ENCODE measurements at places on chromosomes 1 and 21.
A peak's percentile ranks its signal among the peaks of the same experiment; 100 is the strongest.

DNA sequence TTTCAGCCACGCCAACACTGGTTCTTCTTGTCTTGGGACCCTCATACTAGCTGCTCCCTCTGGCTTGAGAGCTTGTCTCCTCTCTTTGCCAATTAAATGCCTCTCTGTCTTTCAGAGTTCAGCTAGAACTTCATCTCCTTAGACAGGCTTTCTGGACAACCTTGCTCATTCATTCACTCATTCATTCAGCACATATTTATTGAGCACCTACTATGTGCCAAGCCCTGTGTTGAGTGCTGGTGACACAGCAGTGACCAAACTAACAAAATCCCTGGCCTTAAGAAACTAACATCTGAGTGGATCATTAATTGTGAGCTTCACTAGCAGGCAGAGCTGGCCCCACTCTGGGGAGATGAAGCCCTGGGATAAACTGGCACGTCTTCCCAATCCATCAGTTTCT lies 24.9 kb upstream of the CASZ1 start:
- no peak for DNase-seq

DNA sequence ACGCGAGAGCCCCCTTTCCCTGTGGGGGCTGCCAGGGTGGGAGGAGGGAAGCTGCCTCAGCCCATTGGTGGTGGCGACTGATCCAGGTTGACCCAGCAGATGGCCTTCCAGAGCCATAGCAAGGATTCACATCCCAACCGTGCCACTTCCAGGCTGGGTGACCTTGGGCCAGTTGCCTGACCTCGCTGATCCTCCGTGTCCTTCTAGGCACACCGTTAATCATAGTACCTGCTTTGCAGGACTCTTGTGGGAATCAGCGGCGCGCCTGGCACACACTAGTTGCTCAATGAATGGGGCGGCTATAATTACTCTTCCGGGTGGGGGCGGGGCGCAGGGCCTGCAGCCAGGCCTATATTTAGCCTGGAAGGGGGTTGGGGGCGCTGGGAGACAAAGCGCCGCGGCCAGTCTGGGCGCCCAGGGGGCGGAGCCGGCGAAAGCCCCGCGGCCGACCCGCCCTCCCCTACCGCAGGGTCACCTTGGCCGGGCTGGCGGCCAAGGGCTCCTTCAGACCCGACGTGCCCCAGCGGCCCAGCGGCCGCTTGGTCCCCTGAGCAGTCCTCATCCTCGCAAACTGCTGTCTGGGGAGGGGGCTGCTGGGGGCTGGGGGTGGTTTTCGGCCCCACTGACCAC lies 5.1 kb downstream of the HSPB7 start:
- peak; percentile 90 for DNase-seq

DNA sequence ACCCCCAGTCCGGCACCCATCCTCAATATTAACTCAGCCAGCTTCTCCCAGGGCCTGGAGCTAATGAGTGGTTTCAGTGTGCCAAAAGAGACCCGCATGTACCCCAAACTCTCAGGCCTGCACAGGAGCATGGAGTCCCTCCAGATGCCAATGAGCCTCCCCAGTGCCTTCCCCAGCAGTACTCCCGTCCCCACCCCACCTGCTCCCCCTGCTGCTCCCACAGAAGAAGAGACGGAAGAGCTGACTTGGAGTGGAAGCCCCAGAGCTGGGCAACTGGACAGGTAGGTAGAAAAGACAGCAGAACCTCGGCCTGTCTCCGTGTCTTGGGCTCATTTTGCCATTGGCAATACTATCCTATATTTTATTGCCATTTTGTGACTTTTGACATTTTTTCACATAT lies 45.4 kb upstream of the IPO9 start:
- DNase-seq = no peak

- no peak for DNase-seq
These were observed 35.5 kb upstream of the PARP1 start for GRCh38 chr1:226443439-226443838.

DNA sequence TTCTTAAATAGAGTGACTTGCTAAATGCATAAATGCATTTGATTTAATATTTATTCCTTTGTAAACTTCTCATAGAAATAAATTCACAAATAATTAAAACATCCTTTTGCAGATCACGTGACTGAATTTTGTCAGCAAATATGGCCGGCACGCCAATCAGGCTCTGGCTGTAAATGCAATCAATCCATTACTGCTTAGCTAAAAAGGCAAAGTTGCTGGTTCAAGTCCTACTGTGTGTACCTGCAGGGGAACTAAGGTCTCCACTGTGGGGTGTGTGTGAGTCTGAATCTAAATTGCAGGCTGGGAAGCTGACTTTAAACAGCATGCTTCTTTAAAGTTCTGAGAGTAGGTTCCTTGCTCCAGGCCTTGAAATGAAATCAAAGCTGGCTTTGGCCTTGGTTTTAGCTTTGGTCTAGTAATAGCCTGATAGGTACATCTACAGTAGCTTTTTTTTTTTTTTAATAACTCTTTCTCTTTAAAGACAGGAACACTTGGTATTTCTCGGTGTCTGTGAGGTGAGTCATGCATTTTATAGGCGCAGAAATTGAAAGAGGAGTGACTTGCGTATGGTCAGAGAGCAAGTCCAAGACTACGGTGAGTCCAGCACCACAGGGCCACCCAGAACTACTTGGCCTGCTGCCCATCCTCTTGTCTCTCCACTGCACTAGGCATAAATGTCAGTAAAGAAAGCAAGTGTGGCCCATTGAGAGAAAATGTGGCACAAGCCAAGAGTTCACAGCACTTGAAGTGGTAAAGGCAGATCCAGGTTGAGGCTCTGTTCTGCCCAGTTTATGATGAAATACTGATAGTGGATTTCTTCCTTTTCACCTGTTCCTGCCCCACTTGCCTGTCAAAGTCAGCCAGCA lies 36.2 kb upstream of the LYST start:
- DNase-seq = no peak

DNA sequence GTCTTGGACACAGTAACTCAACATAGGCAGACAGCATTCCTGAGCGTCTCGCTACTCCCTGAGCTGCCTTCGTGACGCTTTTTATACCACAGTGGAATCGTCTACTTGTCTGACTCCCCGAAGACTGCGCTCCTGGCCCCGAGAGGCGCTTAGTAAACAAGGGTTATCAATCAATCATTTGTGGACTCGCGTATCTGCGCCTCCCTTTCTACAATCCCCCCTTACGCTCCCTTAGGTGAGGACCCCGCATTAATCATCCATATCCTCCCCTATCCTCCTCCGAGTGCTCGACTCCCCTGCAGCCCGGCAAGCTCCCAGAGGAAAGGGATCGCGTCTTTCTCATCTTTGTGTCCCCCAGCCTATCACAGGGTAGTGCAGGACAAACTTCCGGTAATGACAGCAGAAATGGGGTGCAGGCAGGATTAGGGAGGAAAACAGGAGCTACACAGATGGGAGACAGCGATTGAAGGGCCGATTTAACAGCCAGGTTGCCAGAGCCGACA lies 522 bp downstream of the TMEM59 start:
- DNase-seq = peak; percentile 37

GRCh38 chr1:27357281-27358037 lies 9.3 kb downstream of the MAP3K6 start:
- peak; percentile 86 for DNase-seq

DNA sequence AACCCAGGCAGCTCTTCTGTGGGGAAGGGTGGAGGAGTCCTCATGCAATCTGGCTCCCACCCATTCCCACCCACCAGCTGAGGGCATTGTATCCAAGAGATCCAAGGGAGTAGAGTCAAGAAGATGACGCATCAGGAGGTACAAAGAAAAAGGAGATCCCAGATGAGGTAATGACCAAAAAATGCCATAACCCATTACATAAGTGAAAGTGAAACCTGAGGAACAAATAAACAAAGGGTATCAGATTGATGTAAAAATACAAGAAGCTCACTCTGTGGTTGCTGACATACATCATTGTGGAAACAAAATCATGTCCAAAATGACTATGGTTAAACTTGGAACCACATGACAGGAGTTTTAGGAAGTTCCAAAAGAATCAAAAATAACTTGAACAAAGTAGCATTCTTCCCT lies 42.5 kb downstream of the CCN1 start:
- DNase-seq = no peak

- DNase-seq = no peak
These were observed 3.5 kb downstream of the CELA2A start for GRCh38 chr1:15459771-15460707.

DNA sequence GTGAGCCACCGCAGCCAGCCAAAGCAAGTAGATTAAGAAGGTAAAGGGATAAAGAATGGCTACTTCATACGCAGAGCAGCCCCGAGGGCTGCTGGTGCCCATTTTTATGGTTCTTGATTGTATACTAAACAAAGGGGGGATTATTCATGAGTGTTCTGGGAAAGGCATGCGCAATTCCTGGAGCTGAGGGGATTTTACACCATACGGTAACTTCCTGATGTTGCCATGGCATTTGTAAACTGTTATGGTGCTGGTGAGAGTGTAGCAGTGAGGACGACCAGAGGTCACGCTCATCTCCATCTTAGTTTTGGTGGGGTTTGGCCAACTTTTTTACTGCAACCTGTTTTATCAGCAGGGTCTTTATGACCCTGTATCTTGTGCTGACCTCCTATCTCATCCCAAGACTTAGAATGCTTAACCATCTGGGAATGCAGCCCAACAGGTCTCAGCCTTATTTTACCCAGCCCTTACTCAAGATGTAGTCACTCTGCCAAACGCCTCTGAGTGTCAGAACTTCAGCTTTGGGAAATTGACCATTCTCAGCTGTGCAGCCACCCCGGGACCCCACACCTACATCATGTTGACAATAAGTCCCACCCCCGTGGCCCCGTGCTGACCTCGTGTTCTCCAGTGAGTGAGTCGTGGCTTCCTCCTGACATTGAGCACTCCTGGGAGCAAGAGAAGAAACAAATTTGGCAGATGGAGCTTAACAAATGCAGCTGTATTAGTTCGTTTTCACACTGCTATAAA lies 149.4 kb upstream of the COL6A1 start:
- DNase-seq = peak; percentile 56

GRCh38 chr1:201447903-201448871 lies 20.8 kb downstream of the PHLDA3 start:
- peak; percentile 87 for DNase-seq

DNA sequence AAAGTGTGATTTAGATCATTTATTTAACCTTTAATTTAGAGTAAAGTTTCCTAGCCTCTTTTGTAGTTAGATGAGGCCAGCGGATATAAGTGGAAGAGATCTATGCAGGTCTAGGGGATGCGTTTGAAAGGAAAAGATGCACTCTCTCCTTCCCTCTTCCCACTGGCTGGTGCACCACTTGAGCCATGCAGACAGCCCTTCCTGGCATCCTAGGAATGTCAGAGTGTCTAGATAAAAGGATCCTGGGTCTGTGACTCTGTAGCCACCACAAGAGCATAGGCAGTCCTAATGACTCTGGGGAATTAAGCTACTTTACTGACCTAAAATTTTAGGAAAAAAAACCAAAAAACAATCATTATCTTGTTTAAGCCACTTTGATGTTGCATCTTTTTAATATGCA lies 16.0 kb upstream of the STUM start:
- no peak for DNase-seq

DNA sequence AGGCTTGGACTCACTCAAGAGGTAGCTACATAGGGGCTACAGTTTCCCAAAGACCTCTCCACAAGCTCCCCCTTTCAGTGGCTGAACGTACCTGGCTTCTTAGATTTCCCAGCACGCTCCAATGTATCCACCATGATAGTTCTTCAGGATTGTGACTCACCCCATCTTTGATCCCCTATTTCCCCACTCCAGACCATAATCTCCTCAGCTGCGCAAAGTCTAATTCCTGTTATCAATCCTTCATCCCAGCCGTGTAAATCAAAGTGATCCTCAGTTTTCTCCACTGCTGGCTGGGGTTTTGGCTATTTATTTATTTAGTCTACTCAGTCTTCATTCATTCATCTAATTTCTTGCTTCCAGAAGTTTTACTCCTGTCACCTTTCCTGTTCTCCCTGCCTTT lies 13.1 kb upstream of the CTPS1 start:
- no peak for DNase-seq

DNA sequence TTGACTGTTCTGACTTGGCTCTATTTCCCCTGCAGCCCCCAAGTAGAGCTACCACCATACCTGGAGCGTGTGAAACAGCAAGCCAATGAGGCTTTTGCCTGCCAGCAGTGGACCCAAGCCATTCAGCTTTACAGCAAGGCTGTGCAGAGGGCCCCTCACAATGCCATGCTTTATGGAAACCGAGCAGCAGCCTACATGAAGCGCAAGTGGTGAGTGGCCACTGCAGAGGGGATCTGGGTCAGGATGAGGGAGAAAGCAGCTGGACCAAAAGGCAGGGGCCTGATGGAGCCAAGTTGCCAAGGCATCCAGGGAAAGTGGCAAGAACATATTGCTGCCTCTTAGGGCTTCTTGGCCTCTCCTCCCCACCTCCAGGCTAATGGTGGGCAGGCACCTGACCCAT lies 24.1 kb upstream of the TMEM222 start:
- DNase-seq = no peak

GRCh38 chr1:226806988-226807387 lies 63.4 kb upstream of the PSEN2 start:
- DNase-seq = no peak

DNA sequence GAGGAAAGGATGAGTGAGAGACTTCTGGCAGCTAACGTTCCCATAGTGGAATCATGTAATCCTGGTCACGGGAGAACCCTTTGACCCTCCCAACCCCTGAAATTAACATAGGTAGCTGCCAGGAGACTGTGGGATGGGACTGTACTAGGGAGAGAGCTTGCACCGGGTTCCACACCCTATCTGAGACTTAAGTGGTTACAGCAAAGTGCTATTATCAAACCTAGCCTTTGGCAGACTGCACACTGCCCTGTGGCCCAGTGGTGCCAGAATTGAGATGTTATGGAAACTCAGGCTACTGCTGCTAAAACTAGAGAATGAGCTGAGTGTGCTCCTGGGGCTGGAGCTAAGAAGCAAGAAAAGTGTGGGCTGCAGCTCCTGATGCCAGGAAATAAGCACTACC lies 79.6 kb upstream of the PDC start:
- DNase-seq = no peak

GRCh38 chr1:2109581-2110021 lies 59.4 kb downstream of the PRKCZ start:
- peak; percentile 23 for DNase-seq

GRCh38 chr21:35540950-35541638 lies 492.0 kb upstream of the RUNX1 start:
- no peak for DNase-seq

DNA sequence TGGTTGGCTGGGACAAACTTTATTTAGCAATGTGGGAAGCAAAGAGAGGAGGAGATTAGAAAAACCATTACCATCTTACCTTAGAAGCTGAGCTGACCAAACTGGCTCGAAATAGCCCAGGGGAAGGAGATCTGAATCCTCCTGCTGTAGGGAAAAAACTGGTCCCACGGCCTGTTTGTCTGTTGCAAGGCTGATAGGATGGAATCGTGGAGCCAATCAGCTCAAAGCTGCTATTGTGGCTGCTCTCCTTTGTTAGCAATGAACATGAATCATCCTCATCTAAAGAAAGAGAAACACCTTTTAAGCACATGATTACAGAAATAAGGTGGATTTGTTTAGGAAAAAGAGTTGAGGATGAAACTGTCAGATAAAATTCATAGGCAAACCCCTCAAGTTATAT lies 21.5 kb downstream of the CLSPN start:
- DNase-seq = no peak

Data from left ventricle myocardium superior (tissue), 1 donor.